ENCODE measurements at places on chromosomes 3 and 15. TPM values are rescaled to one million over a fixed set of nuclear protein-coding genes. Genes with fewer than 3 reads are reported as not detected.
A peak's percentile ranks its signal among the peaks of the same experiment; 100 is the strongest.

GABRR3 gene
- not detected for total RNA-seq

DNA sequence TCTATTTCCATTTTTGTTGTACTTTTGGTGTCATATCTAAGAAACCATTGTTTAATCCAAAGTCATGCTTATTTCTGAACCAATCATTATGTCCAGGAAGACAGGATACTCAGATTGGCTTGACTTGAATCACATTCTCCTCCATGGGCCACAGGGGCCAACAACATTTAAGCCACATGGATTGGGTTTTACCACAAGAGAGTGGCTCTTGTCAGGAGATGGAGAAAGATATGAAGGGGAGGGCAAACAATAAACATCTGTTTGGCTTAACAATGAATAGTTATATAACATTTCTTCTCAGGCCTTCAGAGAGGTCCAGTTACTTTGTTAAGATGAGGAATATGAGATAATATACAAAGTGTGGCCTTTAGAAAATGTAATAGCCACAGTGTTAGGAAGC, 44.6 kb downstream of the GXYLT2 start:
- H3K36me3 ChIP-seq = no peaks in the 10 kb centered on the region
- H3K27ac ChIP-seq = no peak overlapping the region
- no peaks in the 10 kb centered on the region for H3K4me1 ChIP-seq

DNA sequence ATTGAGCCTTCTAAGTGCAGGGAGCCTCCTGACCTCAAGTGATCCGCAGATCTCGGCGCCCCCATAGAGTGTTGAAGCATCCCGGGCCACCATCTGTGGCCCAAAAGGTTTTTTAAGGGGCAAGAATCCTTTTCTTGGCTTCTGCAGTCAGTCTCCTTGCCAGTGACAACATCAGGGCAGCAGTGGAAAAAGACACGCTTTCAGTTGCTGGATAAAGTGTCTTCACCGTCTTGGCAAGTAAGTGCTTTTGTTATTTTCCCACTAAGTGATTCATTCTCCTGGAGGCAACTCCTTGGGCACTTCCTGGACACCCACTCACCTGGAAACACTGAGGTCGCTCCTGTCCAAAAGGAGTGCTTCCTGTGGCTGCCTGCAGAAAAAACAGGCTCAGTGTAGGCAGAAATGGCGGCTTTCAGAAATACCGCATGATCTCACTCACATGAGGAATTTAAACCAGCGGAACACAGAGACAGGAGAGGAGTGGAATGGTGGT, 71.7 kb upstream of the ABHD2 start:
- no peak for DNase-seq
- peak overlapping the region; percentile 92 for H3K27ac ChIP-seq
- H3K4me3 ChIP-seq = no peak overlapping the region
- no peaks in the 10 kb centered on the region for H3K27me3 ChIP-seq
- peaks cover 32% of the 10 kb centered on the region for H3K4me1 ChIP-seq

GRCh38 chr15:58390655-58391054, 41.1 kb upstream of the LIPC start:
- no peaks in the 10 kb centered on the region for H3K27me3 ChIP-seq
- no peaks in the 10 kb centered on the region for H3K4me1 ChIP-seq
- H3K27ac ChIP-seq = no peak overlapping the region
- no peak for DNase-seq

- H3K36me3 ChIP-seq = no peaks in the 10 kb centered on the region
- H3K27ac ChIP-seq = no peak overlapping the region
- no peaks in the 10 kb centered on the region for H3K27me3 ChIP-seq
Observed at GRCh38 chr3:42749025-42749752, 23.9 kb downstream of the CCDC13 start.

DNA sequence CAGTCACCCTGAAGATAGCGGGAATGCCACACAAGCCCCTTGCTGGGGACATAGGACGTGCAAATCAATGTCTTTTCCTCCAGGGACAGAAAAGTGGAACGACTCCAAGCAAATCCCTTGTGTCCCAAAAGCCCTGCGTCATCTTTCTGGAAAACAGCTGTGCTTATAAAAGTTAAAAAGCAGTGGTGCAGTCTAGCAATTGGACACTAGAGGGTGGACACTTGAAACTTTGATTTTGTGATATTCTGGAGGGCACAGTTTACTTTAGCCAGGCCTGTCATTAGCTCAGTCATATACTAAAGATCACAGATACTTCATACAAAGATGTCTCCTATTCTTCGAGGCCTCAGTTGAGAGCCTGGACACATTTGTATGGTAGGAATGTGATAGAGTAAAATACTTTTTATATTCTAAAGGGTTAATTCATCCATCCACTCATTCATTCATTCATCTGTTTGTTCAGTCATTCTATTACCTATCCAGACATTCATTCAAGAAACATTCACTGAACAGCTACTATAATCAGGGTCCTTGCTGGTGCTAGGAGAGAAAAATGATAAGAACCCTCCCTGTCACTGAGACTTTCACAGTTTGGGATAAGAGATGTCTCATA, 63.8 kb upstream of the ANKRD34C start:
- no peak for DNase-seq
- no peak overlapping the region for H3K4me3 ChIP-seq

- no peak overlapping the region for H3K27ac ChIP-seq
- peaks cover 8% of the 10 kb centered on the region for H3K4me1 ChIP-seq
- no peak for DNase-seq
- H3K27me3 ChIP-seq = no peaks in the 10 kb centered on the region
- no peaks in the 10 kb centered on the region for H3K36me3 ChIP-seq
Observed at GRCh38 chr3:141308588-141309218, 59.6 kb upstream of the ZBTB38 start.

DNA sequence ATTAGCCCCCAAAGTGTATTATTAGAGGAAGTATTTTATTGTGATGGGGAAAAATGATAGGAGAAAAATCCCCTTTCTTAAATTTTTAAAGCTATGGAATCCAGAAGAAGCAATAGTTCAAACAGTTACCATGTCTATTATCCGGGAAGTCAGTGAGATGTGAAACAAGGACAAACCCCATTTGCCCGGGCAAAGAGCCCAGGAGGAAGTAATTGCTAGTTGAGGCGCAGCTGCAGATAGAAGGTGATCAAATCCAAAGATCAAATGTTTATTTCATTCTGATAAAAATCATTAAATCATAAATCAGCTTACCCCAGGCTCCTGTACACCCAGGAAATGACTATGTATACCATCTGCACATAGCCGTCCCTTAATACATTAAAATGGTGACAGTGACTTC, 204.0 kb upstream of the CRBN start:
- no peaks in the 10 kb centered on the region for H3K27me3 ChIP-seq
- H3K27ac ChIP-seq = no peak overlapping the region
- no peaks in the 10 kb centered on the region for H3K36me3 ChIP-seq
- DNase-seq = no peak
- no peak overlapping the region for H3K4me3 ChIP-seq
- H3K4me1 ChIP-seq = no peaks in the 10 kb centered on the region

SLC7A14 gene
- not detected for total RNA-seq

FANCI gene
- 96.2 TPM for total RNA-seq
